ENCODE measurements at places on chromosomes 2 and 18.

DNA sequence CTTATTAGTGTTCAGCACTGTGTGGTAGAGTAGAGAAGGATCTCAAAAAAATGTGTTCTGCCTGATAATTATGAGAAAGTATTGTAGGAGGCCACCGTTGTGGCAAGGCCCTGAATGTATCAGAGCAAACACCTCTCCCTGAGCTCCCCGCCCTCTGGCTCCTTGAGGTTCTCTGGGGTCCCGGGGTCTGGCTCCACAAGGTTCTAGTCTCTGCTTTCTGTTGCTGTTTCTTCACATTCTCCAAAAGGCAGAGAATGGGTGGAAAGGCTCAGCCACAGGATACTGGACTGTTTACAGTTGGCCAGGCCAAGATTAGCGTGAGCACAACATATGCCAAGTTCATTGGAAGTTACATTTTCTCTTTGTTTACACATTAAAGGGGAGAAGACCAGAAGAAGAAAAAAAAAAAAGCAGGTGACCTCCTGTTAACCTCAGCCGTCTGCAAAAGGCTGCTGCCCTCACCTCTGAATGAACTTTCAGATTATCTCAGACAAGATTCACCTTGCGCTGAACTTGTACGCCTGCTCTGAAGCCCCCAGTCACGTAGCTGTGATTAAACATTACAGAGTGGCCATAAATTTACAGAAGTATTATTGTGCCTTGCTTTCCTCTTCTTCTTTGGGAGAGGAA, 56.6 kb upstream of the CYP26B1 start:
- DNase-seq, result peak; percentile 76

- DNase-seq, result no peak
Measured at GRCh38 chr18:49444581-49444980, 15.9 kb downstream of the DYM start.

DNA sequence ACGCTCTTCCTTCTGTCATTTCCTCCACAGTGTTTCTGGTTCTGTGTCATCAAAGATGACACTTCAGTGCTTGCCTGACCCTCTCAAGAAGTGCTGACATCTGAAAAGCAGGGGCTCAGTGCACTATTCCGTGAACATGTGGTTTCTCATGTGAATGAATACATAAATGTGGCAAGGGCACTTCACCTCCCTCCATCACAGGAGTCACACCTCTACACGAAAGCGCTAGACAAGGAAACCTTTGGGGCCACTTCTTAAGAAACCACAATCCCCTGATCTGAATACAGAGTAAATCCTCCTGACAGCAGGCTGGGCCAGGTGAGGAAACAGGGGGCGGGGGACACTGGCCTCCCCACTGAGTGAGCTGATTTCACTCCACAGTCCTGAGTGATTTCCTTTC, 145.8 kb upstream of the ACAA2 start:
- DNase-seq, result no peak

DNA sequence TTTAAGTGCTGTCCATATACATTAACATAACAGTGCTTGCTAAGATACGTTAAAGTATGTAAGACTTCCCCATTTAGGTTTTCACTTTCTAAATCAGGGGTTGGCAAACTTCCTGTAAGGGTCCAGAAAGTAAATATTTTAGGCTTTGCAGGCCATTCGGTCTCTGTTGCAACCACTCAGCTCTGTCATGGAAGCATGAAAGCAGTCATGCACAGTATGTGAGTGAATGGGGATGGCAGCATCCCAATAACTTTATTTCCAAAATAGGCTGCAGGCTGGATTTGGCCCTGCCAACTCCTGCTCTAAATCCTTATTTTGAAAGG, 128.7 kb downstream of the PLA2R1 start:
- DNase-seq, result peak; percentile 77

DNA sequence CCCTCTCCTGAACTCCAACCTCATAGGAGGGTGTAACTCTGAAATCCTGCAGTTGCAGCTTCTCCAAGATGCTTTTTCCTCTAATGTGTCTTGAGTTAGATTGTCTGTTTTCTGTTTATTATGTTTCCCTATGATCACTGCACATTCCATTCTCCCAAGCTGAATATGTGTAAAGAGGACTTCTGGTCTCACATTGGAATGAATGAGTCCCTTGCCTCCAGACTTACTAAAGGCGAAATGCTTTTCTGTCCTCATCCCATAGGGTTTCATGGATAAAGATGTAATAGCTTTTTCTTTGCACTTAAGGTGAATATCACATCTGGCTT, 35.5 kb upstream of the CYP27A1 start:
- DNase-seq, result no peak
